Ascending aorta (tissue), 2 donors: ENCODE measurements at places on chromosomes 12 and 14. TPM values are rescaled to one million over a fixed set of nuclear protein-coding genes. Genes with fewer than 3 reads are reported as not detected.

VASH1 gene
- total RNA-seq, result 28.4 TPM

LRRC9 gene
- not detected for total RNA-seq

DNA sequence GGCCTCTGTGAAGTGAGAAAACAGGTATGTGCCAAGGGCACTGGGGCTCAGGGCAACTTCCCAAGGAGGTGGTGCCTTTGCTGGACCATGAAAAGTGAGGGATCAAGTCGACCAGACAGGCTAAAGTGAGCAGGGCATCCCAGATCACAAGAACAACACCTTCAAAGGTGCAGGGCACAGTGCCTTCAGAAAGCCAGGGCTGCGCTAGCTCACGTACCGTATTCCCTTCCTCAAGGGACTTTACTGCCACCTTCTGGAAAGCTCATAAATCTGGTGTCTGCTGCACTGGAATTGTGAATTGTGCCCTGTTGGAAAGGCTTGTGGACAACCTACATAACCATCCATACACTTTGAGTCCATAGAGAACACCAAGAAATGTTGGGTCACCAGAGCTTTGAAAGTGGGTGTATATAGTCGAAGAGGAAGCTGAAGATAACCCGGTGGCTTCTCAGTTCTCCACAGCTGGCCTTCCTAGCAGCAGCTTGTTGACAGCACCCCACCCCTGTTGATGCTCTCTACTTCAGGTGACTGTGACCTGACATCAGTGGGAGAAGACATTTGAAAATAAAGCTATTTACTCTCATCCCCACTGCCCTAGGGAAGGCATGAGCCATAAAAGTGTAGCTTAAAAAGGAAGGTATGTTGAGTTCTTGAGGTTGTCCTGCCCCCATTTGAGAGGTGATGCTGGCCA lies 24.5 kb downstream of the FIGNL2 start:
- no peaks in the 10 kb centered on the region for H3K4me1 ChIP-seq
- no peak for DNase-seq
- H3K4me3 ChIP-seq, result no peak overlapping the region
- no peaks in the 10 kb centered on the region for H3K36me3 ChIP-seq
- H3K27ac ChIP-seq, result no peak overlapping the region
- H3K27me3 ChIP-seq, result peaks cover 6% of the 10 kb centered on the region

DNA sequence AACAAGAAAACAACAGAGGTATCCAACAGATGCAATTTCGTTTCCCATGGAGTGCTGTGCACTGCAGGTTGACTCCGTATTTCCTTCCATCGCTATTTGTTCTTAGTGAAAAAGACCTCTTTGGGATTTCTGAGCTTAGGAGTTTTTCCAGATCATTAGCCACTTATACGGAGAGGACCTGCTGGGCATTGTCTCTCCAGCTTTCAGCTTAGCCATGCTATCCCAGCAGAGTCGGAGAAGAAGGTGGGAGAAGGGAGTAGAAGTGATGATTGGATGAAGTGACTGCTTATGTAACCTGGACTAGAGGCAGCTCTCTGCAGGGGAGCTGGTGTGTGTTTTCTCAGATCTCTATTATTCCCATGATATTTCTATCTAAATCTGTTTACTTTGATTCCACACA lies 737.7 kb downstream of the DIO2 start:
- H3K27me3 ChIP-seq, result no peaks in the 10 kb centered on the region
- H3K4me3 ChIP-seq, result no peak overlapping the region
- DNase-seq, result no peak
- H3K27ac ChIP-seq, result no peak overlapping the region
- no peaks in the 10 kb centered on the region for H3K36me3 ChIP-seq

- no peaks in the 10 kb centered on the region for H3K4me1 ChIP-seq
- H3K36me3 ChIP-seq, result no peaks in the 10 kb centered on the region
- no peak for DNase-seq
- no peak overlapping the region for H3K4me3 ChIP-seq
- no peak overlapping the region for H3K27ac ChIP-seq
Measured at GRCh38 chr12:73452672-73453469, 1084.8 kb upstream of the ATXN7L3B start.

- no peaks in the 10 kb centered on the region for H3K4me1 ChIP-seq
- H3K27me3 ChIP-seq, result no peaks in the 10 kb centered on the region
- no peaks in the 10 kb centered on the region for H3K36me3 ChIP-seq
- no peak for DNase-seq
Measured at GRCh38 chr12:117452112-117452511, 90.7 kb upstream of the NOS1 start.

DNA sequence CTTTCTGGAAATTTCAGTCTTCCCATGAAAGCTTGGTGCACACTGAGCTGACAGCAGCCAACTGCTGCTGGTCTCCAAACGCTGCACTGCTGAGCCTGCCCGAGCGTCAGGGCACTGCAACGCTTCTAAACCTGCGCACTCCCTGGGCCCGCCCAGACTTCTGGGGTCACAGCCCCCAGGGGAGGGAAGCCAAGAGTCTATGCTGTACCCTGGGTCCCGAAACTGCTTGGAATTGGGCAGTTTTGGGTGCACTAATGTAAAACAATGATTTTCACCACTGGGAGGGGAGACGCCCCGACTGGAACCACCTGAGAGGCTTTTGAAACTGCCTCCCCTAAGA lies 32.0 kb downstream of the CCDC92 start:
- no peak overlapping the region for H3K4me3 ChIP-seq
- peaks cover 92% of the 10 kb centered on the region for H3K36me3 ChIP-seq
- H3K27ac ChIP-seq, result no peak overlapping the region

- H3K4me3 ChIP-seq, result no peak overlapping the region
- no peaks in the 10 kb centered on the region for H3K27me3 ChIP-seq
- no peaks in the 10 kb centered on the region for H3K36me3 ChIP-seq
- H3K27ac ChIP-seq, result no peak overlapping the region
- H3K4me1 ChIP-seq, result no peaks in the 10 kb centered on the region
- DNase-seq, result no peak
Measured at GRCh38 chr12:9786726-9787717, 26.3 kb upstream of the CD69 start.

- no peak overlapping the region for H3K4me3 ChIP-seq
- H3K4me1 ChIP-seq, result no peaks in the 10 kb centered on the region
- H3K27me3 ChIP-seq, result no peaks in the 10 kb centered on the region
- no peak for DNase-seq
- H3K36me3 ChIP-seq, result no peaks in the 10 kb centered on the region
Measured at GRCh38 chr12:7719946-7720730, 8.9 kb downstream of the DPPA3 start.

GRCh38 chr12:51729331-51729730 lies 119.2 kb downstream of the FIGNL2 start:
- H3K27me3 ChIP-seq, result no peaks in the 10 kb centered on the region
- H3K36me3 ChIP-seq, result no peaks in the 10 kb centered on the region
- H3K4me3 ChIP-seq, result no peak overlapping the region
- no peak overlapping the region for H3K27ac ChIP-seq
- no peak for DNase-seq

DNA sequence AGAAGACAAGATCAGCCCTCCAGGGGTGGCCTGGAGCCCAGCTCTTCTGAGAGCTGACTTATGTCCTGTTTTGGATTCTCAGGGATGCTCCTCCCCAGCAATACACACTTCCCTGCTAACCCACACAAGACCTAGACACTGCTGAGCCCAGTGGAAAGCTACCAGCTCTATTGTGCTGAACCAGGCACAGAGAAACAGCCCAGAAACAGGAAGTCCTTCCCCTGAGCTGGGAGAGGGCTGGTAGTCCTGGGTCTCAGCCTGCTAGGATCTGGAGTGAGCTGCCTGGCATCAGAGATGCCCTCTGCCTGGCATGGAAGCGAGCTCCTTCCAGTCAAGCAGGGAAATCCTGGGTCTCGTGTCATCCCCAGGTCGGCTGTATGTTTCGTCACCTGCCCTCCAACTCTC lies 1.2 kb upstream of the LAG3 start:
- H3K36me3 ChIP-seq, result peaks cover 18% of the 10 kb centered on the region
- no peaks in the 10 kb centered on the region for H3K27me3 ChIP-seq
- H3K27ac ChIP-seq, result no peak overlapping the region
- no peak overlapping the region for H3K4me3 ChIP-seq

DNA sequence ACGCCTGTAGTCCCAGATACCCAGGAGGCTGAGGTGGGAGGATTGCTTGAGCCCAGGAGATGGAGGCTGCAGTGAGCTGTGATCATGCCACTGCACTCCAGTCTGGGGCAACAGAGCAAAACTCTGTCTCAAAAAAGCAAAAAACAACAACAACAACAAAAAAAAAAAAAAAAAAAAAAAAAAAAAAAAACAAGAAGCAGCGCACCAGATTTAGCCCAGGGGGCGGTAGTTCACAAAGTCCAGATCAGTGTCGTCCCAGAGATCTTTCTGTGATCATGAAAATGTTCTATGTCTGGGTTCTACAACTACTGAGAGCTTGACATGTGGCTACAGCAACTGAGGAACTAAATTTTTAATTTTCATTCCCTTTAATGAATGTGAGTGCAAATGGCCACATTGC lies 27.4 kb downstream of the OAS2 start:
- H3K27me3 ChIP-seq, result no peaks in the 10 kb centered on the region
- H3K4me1 ChIP-seq, result no peaks in the 10 kb centered on the region
- no peak for DNase-seq
- no peak overlapping the region for H3K4me3 ChIP-seq

DNA sequence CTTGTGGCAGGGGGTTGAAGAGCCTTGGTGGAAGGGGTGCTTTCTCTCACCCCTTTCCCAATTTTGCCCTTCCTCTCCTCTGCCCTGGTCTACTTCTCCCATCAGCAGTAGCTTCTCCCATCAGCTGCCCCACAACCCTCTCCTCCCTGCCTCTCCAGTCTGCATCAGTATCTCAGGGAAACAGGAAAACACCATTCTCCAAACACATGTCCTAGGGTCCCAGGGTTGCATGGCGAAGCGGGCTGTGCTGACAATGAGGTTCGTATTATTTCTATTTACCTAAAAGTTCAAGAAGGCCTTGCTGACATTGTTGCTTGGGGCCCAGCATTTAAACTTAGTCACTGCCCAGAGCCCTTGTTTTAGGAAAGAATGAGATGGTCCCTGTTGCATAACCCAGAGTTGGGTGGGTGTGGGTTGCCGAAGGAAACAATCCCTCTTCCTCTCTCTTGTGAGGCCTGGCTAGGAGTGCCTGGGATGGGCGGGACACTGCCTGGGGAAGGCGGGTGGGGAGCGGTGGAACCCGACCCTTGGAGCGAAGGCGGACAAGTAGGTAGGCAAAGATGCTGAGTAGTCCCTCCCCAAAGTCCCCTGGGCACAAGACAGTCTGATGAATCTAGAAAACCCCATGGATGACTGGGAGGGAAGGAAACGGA lies 1.3 kb upstream of the IGFBP6 start:
- H3K4me1 ChIP-seq, result no peaks in the 10 kb centered on the region
- H3K27ac ChIP-seq, result peak overlapping the region; percentile 97
- peak overlapping the region; percentile 85 for H3K4me3 ChIP-seq
- no peaks in the 10 kb centered on the region for H3K27me3 ChIP-seq
